ENCODE measurements at places on chromosomes 1 and 21.

DNA sequence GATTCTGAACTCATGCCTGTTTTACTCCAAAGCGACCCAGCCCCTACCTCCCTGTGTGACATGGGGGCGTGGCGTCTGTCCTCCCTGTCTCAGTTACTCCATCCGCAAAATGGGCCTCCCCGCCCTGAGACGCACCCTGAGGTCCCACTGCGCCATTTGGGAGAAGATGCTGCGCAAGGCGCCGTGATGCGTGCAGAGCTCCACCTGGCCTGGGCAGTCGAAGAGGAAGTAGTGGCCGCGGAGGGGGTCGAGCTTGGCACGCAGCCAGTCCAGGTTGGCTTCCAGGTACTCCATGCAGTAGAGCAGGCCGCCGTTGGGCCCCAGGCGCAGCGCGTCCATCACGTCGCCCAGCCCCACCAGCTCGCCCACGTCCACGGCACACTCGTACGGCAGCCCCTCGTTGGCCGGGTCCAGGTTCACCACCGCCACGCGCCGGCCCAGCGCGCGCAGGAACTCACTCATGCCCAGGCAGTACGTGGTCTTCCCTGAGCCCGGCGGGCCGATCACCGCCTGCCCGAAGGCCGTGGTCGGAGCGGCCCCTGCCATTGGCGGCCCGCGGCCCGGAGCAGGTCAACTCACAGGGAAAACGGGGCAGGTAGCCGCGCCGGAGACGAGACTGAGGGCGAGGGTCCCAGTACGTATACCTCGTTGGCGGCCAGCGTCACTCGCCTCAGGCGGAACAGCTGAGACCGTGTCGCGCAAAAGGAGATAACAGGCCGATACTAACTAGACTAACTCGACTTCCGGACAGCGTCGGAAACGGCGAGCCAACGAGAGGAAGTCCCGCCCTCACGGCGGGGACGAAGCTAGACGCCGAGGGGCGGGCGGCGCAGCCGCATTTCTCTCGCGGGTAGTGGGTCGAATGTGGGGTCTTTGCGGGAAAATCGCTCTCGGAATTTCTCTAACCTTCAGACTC lies at the start of gene GPN2:
Gene GPN2 (minus strand): TSS at position 733 of the 916 bp plus-strand sequence. CDS start 187 bp downstream, at position 546.
- DNase-seq: peak; percentile 65

- no peak for DNase-seq
These were observed 40.5 kb downstream of the CD34 start for GRCh38 chr1:207870306-207871031.

DNA sequence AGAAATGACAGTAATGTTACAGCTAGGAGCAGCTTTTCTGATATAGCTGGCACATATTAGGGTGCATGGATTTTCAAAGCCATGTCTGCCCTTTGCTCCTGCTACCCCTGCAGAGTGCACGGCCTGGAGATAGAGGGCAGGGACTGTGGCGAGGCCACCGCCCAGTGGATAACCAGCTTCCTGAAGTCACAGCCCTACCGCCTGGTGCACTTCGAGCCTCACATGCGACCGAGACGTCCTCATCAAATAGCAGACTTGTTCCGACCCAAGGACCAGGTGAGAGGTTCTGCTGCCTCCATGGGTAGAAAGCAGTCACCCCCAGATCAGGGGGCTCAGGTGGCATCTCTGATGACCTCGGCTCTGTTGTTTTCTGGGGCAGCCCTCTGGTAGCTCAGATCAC lies 9.8 kb downstream of the MTARC1 start:
- no peak for DNase-seq

- DNase-seq: no peak
These were observed 106.4 kb downstream of the ZSCAN20 start for GRCh38 chr1:33578557-33579448.

- peak; percentile 39 for DNase-seq
These were observed 45.6 kb downstream of the SRRM1 start for GRCh38 chr1:24688621-24689195.

- DNase-seq: peak; percentile 48
These were observed at the start of gene SCMH1 for GRCh38 chr1:41241749-41242341. Gene SCMH1, minus strand, starts transcription at chr1:41242306. Its CDS starts 56,173 bp downstream, at chr1:41186133.

- no peak for DNase-seq
These were observed 18.4 kb upstream of the UQCRHL start for GRCh38 chr1:15825800-15826199.

DNA sequence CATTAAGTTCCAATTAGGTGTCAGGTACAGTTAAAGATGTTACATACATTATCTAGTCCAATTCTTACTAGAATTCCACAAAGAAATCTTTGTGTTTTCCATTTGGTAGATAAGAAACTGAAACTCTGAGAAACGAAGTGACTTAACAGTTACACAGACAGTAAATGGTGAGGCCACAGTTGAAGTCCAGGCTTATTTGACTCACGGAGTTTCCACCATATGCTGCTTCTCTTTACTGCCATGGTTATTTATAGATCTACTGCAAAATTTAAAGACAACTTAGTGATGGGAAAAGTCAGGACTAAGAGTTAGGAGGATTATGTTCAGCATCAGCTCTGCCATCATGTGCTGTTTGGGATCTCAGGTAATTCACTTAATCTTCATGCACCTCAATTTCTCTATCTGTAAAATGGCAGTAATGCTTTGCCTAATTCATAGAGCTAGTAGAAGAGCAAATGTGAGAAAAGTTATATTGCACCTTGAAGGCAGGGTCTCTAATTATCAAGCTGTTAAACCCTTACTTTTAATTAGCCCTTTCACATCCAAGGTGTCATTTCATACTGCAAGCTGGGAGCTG lies 26.2 kb upstream of the SAMSN1 start:
- no peak for DNase-seq

GRCh38 chr21:44441581-44442265 lies 13.6 kb upstream of the LRRC3 start:
- no peak for DNase-seq

DNA sequence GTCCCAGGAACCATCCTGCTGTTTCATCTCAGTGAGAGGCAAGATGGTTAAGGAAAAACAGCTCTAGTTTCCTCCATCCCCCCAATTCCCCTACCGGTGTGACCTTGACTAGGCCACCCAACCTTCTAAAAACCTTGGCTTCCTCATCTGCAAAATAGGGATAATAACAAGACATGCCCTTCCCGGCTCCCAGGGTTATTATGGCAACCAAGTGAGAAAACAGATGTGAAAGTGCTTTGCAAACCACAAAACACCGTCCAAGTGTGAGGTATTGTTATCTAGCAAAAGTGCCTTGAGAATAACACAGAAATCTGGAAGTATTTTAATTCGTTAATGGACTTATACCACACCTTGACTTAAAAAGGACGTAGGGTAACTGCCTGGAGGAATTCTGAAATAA lies 62.7 kb downstream of the ITPKB start:
- no peak for DNase-seq

- DNase-seq: no peak
These were observed 93.8 kb upstream of the TMPRSS2 start for GRCh38 chr21:41601573-41602368.

- DNase-seq: no peak
These were observed 28.4 kb downstream of the GLIS1 start for GRCh38 chr1:53710584-53710983.

- DNase-seq: no peak
These were observed 44.1 kb upstream of the ARHGEF16 start for GRCh38 chr1:3410142-3410925.

- no peak for DNase-seq
These were observed 3.4 kb upstream of the FAM131C start for GRCh38 chr1:16076865-16077238.

DNA sequence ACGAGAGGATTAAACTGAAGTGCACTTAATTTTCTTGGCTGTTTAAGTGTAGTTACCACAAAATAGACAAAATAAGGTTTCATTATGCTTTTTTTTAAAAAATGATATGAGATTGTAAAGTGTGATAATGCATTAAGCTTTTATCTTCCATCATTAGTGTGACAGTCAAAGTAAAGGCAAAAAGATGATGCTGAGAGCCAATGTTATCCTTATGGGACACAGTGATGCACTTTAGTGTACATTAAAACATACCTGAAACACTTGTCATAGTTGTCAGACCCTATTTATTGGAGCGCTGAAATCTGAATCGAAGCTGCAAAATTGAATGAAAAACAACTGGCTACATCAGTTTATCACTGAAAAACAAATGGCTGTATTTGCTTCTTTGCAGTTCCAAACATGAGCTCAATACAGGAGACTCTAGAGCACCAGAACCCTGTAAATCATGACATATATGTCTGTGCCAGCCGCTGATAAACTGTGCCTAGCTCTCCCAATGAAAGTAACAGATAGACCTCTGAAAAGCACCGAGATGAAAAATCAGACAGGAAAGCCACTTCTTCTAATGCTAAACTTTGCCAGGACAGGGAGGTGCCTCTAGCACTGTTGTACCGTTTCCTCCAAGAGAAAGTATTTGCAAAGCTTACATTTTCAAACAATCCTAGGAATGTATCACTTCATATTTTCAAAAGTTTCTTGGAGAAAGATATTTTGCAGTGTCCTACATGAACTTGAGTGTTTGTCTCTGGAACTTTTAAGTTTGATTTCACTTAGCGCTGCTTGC lies 120.7 kb upstream of the TMPRSS15 start:
- DNase-seq: no peak

- no peak for DNase-seq
These were observed 495.5 kb upstream of the RGS18 start for GRCh38 chr1:191662746-191663145.

- DNase-seq: no peak
These were observed 94.3 kb upstream of the MPC2 start for GRCh38 chr1:168031198-168031597.

DNA sequence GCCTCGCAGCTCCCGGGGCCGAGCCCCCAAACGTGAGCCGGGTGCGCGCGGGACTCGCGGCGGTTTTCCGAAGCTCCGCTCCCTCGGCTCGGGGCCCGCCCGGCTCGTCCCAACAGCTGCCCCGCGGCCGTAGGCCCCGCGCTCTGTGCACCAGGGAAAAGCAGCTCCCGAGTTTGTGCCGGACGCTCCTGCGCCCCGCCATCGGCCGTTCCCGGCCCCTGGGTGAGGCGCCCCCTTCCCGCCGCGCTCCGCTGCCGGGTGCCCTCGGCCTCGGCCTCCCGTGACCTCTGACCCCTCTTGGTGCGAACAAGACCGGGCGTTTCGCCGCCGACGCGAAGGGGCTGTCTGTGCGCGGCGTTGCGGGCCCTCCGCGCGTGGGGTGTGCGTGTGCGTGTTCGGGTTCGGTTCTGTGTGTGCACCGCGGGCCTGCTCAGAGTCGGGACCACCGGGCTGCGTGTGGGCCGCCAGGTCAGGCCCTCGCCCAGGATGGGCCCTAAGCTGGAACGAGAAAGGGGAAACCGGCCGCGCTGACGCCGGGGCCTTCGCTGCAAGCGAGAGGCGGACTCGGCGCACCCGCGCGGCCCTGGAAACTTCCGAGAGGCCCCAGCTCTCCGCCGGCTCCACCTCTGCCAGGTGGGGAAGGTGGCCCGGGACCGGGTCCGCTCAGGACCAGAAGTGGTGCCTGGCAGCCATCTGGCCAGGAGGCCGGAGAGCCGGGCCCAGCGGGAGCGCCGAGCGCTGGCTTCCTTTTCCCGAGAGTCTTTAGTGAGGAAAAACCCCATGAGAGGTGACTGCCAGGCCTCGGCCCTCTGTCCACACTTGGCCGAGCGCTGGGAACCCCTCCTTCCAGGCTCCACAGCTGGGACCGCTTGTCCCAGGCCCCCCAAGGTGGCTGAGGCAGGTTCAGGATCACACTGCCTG lies 1.9 kb downstream of the PRDM16 start:
- no peak for DNase-seq

DNA sequence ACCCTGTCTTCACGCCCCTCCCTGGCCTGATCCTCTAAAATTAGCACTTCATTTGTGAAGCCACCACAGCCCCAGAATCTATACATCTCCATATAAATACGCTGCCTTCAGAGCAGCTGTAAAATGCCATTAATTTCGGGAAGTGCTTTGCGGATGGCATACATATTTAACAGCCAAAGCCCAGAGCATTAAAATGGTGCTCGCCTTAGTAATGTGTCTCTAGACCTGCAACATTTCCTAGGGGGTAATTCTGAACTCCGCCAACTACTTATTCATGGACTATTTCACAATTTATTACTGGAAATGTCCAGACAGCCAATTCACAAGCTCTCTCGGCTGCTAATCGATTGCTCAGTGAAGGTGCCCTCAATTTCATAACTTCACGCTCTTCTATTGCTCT lies 189.4 kb downstream of the GRIK3 start:
- no peak for DNase-seq

DNA sequence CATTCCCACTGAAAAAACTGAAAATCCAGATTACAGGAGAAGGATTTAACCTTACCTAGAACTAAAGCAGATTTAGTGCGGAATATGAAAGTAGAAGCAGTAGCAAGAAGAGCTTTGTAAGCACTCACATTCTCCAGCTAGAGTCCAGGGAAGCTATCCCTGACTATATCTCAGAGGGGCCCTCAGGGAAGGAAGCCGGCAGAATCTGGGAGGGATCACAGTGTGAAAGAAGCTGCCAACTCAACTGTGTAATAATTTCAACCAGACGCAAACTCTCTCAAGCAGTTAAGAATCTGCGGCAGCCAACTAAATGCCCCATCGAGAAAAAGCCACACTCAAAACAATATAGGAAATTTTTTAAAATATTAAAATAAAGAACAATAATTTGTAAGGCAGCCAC lies 163.8 kb downstream of the EIF4G3 start:
- no peak for DNase-seq

DNA sequence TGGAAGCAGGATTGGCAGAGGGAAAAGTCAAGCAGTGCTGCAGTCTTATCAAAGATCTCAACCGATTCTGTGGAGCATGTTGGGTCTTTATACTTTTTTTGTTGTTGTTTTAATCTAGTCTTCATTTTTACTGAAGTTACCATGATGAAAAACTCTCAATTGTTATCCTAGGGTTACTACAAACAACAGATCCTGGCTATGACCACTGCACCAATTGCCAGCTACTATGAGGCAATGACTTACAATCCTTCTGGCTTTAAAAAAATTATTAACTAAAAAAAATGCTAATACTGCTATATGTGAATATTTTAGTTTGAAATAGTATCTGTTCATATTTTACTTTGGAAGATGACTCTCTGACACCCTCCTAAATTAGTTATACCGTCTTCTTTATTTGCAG lies 145.9 kb downstream of the CNIH3 start:
- DNase-seq: no peak

DNA sequence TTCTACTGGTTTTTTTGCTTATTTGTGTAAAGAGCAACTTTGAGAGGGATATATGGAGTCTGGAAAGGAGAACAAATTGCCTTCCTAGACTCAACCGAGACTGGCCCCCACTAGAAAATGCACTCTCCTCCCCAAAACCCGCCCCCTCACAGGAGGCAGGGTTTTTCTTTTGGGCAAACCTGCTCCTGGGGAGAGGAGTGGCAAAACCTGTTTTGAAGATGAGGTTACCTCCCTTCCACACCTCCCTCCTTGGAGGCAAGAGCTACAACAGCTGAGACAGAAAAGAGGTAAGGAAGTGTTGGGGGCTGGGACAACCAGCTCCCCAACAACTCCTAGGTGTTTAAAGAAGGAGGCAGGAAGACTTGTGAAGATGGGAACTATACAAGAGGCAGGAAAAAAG lies at the start of gene BNIPL:
Gene BNIPL (plus strand): TSS at position 231 of the 400 bp plus-strand sequence. CDS start 140 bp downstream, at position 371.
- DNase-seq: no peak

- DNase-seq: no peak
These were observed 5.7 kb downstream of the SLC25A33 start for GRCh38 chr1:9544926-9545325.

- DNase-seq: no peak
These were observed 28.2 kb downstream of the CNN3 start for GRCh38 chr1:94898491-94899385.

- DNase-seq: no peak
These were observed 484.8 kb downstream of the PTPRC start for GRCh38 chr1:199123615-199124014.

Data from T-helper 9 cell (primary cell).